ENCODE measurements at places on chromosomes 16 and 17. TPM values are rescaled to one million over a fixed set of nuclear protein-coding genes. Genes with fewer than 3 reads are reported as not detected.

TUBD1 gene
- 12.3 TPM for total RNA-seq

HBA2 gene
- total RNA-seq = 0.59 TPM

DNA sequence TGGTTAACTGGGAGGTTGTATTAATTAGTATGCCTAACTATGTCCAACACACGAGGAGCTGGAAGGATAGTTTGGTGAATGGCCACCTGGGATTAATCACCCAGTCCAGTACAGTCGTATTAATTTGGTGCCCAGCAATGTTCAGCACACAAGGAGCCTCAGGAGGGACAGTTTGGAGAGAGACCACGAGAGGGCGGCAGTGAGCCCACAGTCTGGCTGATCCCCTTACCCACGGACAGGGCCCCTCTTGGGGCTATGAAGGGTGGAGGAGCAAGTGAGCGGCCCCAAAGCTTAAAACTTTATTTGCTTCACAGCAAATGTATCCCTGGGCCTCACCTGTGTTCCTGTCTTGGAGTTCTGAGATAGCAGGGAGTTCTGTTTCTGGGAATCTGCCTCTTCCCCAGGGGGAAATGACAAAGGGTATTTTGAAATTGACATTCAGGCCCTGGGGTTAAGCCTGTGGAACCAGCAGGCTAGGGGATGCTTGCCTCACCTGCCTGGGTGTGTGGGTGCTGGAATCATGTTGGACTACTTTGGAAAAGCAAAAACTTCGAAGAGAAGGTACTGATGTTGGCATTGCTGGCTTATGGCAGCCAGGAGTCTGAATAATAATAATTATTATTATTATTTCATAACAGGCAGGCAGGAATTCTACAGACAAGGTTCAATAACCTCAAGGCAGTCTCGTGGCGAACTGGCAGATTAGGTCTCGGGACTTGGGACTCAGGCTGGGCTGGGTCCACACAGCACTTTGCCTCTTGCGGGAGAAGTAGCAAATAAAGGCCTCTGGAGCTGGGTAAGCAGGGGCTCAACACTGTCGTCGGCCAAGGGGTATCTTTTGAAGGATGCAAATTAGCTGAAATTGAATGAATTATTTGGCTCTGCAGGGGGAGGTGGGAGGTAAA, 227.6 kb upstream of the ASIC2 start:
- peak; percentile 2 for DNase-seq

GRCh38 chr16:46583036-46583435, 38.1 kb downstream of the SHCBP1 start:
- DNase-seq = no peak

DNA sequence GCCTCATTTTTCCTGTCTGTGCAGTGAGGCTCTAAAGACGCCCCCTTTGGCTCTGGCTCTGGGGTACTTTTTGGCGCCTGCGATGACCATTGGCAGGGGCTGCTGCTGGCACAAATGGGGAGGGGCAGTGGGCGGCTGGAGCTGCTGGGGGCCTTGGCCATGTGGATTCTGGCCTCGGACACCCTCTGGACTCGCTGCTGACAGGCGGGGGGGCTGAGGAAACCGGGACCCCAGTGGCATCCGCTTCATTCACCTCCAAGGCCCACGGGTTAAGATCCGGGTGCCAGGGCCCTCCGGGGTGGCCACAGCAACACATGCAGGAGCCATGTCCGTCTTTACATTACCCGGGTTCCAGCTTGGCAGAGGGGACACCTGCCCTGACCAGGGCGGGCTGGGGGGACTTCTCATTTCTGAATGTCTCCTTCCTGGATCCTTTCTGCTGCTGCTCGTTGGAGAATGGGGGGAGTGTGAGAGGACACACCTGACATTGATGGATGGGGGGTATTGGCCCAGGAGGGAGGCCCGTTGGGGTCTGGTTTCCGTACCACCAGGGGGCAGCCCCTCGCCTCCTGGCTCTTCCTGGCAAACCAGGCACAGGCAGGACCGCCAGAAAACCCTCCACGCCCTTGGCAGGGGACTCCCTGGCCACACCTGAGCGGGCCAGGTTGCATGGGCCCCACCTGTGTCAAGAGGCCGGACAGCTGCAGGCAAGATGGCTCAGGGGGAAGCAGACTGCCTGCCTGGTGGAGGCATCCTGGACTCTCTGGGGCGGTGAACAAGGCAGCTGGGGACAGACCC, 21.8 kb downstream of the GSE1 start:
- no peak for DNase-seq

DNA sequence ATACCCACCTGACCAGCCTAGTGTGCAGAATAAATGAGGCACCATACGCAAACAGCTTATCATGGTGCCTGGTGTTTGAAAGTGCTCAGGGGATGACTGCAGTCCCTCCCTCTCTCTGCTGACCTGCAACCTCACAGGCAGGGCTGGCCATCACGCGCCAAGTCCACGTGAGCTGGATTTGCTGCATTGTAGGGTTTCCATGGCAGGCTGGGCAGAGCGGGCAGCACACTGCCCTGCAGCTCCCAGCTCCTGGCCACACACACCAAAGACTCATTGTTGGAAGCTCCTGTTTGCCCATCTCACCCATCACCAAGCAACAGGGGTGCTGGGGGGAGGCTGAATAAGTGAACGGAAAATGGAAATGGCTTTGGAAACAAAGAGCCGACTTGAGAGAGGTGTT, 81.8 kb downstream of the IRX3 start:
- DNase-seq = no peak

PPL gene
- not detected for total RNA-seq

GRCh38 chr16:21654881-21655280, 2.5 kb upstream of the IGSF6 start:
- no peak for DNase-seq

Measured in activated T-helper 1 cell treated with anti-CD3 and anti-CD28 coated beads, Interleukin-12 subunit alpha, Interleukin-12 subunit beta, Interleukin-2, Interleukin-4 antibody, amounts not matched to agents 30 ng/mL and 10 ng/mL and 1 ng/mL, durations not matched to agents 14 hours and 24 hours and 36 hours (primary cell).